SHP77 treated with DMSO at 0.1 percent for 48 hours (cell line): ENCODE measurements at places on chromosomes 16 and 17.

DNA sequence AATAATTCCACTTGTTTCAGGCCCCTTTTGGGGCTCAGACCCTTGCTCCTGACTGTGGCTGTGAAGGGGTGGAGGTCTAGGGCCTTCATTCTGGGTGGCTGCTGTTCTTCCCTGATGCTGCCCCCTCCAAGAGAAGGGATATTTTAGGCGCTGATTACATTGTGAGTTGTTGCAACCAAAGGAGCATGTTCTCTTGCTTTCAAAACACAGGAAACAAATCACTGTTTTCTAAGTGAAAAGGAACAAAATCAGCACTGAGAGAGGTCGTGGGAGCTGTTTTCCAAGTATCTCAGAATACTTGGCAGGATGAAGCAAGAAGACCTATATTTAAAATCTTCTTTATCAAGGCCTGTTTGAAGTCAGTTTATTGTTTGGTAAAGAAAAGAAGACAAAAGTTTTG lies 25.3 kb upstream of the SEC14L1 start:
- DNase-seq, result no peak

GRCh38 chr17:81905424-81905875 lies 3.4 kb downstream of the NPB start:
- no peak for DNase-seq

DNA sequence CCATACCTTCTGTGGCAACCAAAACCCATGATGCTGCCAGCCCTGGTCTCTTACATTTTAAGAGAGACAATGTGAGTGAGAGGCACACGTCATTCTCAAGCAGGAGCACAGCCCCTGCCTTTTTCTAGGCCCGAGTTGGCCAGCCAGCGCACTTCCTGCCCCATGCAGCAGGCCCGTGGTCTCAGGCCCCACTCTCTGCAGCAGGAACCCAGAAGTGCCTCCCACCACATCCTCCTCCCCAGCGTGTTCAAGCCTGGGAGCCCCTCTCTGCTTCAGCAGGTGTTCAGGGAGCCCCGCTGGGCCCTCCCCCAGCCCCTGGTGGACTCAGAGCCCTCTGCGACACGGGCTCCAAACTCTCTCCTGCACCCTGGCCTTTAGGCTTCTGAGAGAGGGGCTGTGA lies 30.5 kb downstream of the ITGAE start:
- no peak for DNase-seq

GRCh38 chr17:77676237-77676661 lies 282.3 kb upstream of the TNRC6C start:
- no peak for DNase-seq

- DNase-seq, result no peak
Measured at GRCh38 chr17:74584292-74585060, 7.6 kb downstream of the CD300LD start.

GRCh38 chr17:76902476-76902875 lies 34.3 kb downstream of the MGAT5B start:
- DNase-seq, result no peak

- DNase-seq, result no peak
Measured at GRCh38 chr17:21466550-21466949, 90.4 kb downstream of the KCNJ12 start.

GRCh38 chr17:51150932-51151331 lies 2.4 kb upstream of the NME1 start:
- DNase-seq, result no peak

- no peak for DNase-seq
Measured at GRCh38 chr17:73410586-73411312, 98.9 kb upstream of the CDC42EP4 start.

DNA sequence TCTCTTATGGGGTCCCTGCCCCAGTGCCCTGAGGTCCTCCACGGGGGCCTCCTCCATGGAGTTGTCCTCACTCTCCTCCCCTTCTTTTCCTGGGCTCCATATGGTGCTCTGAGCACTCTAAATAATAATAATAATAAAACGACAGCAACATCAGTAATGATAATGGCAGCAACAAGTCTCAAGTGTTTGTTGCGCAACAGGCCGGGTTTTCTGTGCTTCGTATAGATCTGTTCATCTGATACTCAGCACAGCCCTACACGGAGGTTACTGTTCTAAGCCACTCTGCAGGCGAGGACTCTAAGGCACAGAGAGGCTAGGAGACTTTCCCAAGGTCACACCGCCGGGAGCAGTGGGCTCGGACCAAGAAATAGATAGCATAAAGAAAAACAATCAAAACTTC lies 13.7 kb downstream of the CIBAR2 start:
- DNase-seq, result no peak
